Fibroblast of skin of abdomen (primary cell): ENCODE measurements at places on chromosomes 1 and 21.
A peak's percentile ranks its signal among the peaks of the same experiment; 100 is the strongest.

DNA sequence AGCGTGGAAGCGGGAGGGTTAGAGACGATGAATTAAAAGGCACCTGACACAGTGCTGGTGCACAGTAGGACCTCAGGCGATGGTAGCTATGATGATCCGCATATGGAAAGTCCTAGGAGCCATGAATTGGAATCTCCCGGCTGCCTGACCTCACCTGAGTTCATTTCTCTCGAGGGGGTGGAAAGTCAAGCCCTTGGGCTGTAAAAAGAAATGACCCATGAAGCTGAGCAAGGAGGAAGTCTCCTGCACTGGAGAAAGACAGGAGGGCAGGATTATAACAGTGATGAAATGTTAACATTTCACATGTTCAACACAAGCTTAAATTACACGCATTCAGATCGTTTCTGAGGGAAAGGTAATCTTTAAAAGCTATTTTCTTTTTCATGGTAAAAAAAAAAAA is 481.2 kb downstream of the MATN1 start:
- no peak for DNase-seq

DNA sequence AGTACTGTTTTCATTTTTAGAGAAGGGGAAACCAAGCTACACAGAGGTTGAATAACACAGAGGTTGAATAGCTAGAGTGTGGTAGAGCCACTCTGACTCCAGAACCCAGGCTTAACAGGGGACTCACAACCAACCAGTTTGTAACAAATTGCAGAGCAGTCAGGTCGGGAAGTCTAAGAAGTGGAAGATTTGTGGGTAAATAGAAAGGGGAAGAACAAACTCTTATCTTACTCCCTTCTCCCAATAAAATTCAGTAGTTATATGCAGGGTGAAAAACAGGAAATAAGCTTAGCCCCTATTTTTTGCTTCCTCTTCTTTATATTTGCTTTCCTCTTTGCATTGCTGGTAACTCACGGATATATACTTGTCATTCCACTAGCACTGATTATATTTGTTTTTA is 23.2 kb downstream of the CDC42 start:
- no peak for DNase-seq

- no peak for DNase-seq
Observed at GRCh38 chr1:154833841-154834240, 36.2 kb downstream of the KCNN3 start.

- peak; percentile 51 for DNase-seq
Observed at GRCh38 chr1:17540255-17541001, 930 bp downstream of the ARHGEF10L start.

- no peak for DNase-seq
Observed at GRCh38 chr21:44800971-44801467, 601 bp downstream of the UBE2G2 start.

- no peak for DNase-seq
Observed at GRCh38 chr1:155261493-155261851, 688 bp downstream of the SCAMP3 start.

- peak; percentile 63 for DNase-seq
Observed at GRCh38 chr1:71296551-71297134, 215.8 kb upstream of the ZRANB2 start.

DNA sequence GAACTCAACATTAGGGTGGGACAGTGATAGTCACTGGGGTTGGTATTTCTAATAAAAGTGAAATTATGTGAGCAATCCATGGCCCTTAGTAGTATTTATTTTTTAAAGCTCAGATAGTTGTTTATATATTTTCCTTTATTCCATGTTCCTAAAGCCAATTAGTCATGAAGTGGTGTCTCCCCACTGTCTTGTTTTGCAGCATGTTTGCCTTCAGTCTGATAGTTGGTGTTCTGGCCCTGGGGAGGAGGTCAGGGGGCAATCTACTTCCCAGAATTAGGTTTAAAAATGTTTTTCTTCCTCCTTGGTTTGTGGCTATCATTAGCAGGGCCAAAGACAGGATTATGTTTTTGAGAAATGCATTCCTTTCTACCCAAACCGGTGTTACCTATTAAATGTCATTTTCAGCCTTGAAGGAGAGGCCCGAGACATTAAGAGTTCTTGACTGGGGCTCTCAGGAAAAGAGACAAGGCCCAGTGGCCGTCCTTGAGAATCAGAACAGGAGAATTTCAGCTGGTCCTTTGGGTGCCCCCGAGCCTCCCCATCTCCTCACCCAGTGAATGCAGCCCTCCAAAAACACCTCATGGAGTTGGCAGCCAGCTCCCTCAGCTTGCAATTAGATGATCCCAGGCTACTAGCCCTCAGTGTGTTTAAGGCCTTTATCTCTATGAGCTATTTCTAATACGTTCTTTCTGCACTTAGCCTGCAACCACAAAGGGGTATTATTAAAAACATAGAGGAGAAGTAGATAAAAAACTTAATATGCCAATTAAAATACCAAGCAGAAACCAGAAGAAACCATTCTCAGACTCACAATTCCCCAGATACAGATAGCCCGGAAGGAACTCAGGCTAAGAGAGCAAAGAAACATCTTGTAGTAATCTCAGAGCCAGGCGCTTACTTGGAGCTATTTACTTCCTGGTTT is 71.3 kb upstream of the NGF start:
- peak; percentile 27 for DNase-seq

- DNase-seq: peak; percentile 22
Observed at GRCh38 chr1:93438716-93439115, 9.2 kb upstream of the FNBP1L start.
